ENCODE measurements at places on chromosomes 4 and X. TPM values are rescaled to one million over a fixed set of nuclear protein-coding genes. Genes with fewer than 3 reads are reported as not detected.

GRCh38 chr4:145861336-145862318 lies 77.0 kb downstream of the ZNF827 start:
- DNase-seq = no peak

DNA sequence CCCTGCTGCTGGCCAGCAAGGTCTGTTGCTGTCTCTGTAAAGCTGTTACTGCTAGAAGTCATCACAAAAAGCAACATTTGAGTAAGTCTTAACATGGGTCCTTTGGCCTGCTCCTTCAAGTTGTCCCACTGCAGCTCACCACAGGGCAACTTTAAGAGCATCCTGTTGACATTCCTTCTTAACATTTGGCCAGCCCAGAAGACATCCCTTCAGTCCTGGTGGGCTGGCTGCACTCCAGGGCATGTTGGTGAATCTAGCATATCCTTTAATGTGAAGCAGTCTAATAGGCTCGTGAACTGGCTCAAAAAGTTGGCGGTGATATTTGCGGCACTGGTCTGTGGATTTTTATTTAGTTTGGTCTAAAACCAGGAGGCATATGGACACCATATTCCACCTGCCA lies 92.2 kb upstream of the MAML3 start:
- DNase-seq = no peak

Gene LARP7
- total RNA-seq = 21.5 TPM

Gene DMD
- total RNA-seq = 147 TPM

Gene P2RY8
- total RNA-seq = 0.59 TPM

All from uterus (tissue), 4 donors.